Femur (tissue), 1 donor: ENCODE measurements at places on chromosomes 4 and X.
A peak's percentile ranks its signal among the peaks of the same experiment; 100 is the strongest.

DNA sequence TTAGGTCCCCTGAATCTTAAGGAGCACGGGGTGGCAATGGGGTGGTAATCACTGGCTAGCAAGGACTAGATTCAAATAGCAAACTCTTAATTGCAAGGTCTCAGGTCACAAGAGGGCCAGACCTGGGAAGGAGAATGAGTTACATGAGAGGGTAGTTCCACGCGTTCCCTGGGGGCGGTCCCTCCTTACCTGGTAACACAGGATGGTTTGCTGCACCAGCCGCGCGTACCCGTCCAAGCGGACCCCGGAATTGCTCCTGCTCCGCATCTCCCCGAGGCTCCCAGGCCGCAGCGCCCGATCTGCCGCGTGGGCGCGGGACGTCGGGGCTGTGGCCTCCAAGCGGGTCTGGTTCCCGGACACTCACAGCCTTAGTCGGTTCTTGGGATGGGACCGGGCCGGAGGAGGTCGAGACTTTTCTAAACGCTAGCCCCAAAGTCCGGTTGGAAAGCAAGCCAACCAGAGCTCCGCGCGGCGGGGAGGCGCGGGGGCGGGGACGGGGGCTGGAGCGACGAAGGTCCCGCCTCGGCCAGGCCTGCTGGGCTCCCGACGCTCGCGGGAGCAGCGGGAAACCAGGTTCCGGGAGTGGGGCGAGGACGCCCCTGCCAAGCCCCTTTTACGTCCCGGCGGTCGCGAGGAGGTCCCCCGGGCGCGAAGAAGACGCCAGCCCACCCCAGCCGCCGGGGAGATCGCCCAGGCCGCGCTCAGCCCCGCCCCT, at the start of gene PHKA2:
PHKA2 (minus strand) TSS at position 449 of the 715 bp plus-strand sequence; CDS start at position 267, 182 bp downstream.
- DNase-seq, result no peak

DNA sequence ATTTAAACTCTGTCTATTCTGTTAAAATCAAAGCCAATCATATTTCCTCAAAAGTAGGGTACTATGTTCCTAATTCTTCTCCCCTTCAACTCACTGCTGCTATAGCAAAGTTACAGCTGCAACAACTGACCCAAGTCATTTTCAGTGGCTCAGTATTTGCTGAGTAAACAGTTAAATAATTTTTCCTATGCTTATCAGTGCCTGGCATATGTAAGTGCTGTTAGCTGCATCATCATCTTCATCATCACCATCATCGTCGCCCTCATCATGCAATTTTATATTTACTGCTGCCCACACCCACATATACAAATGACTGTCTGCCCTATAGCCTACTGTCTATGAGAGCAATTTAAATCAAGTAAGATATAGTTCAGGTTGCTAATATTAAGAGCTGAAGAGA, 21.9 kb downstream of the COQ2 start:
- DNase-seq, result no peak

DNA sequence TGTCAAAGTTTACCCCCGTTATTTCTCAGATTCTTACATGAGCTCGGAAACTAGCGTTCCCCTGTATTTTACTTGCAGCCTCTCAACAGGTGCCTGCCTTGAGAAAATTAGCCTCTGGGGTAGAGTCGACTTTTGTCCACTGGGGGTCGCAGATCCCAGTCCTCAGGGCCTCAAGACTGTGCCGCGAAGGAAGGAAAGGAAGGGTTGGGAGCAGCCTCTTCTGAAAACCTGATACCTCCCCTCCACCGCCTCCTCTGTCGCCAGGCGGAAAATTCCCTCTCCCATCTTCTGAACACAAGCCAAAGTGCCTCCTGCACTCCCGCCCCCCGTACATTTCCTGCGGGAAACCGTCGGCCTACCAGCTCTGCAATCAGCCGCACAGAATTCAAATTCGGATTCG, 44.4 kb upstream of the TMSB15B start:
- DNase-seq, result peak; percentile 64

DNA sequence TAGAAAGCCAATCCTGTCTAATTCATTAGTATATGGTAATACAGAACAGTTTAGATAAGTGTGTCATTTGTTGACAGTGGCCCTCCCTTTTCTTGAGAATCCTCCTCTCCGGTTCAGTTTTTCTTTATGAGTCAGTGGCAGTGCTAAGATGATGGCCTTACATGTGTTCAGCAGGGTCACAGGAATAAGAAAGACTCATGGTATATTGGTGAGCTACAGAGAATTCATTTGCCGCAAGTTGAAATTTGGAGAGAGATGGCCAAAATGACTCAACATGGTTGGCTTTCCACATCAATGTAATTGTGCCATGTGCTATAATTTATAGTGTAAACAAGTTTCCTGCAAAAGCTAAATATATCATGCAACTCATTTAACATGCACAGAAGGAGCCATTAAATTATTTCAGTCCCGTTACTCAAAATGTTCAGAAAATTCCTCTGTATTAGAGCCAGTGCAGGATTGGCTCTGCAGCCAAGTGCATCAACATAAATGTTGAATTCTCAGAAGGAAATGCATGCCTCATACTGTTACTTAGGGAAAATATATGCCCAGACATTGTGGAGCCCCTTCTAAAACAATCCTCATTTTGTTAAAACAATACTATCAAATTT, 374.3 kb downstream of the AFF2 start:
- no peak for DNase-seq

- no peak for DNase-seq
Observed at GRCh38 chr4:138673053-138673452, 342.5 kb upstream of the NOCT start.

DNA sequence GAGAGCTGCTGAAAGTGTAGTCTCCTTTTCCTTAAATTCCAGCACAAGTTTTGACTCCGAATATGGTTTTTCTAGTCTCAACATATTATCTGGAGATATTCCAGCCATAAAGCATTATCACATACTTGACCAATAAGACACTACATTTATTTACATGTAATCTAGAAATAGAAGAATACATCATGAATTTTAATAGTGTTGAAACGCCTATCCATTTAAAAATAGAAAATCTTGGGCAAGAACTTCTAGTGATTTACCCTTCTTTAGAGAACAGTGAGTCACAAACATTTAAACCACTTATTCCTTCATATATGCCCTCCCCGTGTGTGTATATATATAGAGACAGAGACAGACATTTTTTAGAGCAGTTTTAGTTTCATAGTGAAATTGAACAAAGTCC, 161.5 kb downstream of the SOWAHB start:
- DNase-seq, result no peak

GRCh38 chr4:126395664-126396063, 1080.9 kb downstream of the FAT4 start:
- no peak for DNase-seq

- DNase-seq, result no peak
Observed at GRCh38 chrX:37686996-37687395, 1.4 kb downstream of the XK start.

GRCh38 chrX:119734897-119735339, 23.5 kb upstream of the SOWAHD start:
- peak; percentile 53 for DNase-seq

GRCh38 chr4:42359711-42360110, 37.6 kb upstream of the SHISA3 start:
- DNase-seq, result no peak

DNA sequence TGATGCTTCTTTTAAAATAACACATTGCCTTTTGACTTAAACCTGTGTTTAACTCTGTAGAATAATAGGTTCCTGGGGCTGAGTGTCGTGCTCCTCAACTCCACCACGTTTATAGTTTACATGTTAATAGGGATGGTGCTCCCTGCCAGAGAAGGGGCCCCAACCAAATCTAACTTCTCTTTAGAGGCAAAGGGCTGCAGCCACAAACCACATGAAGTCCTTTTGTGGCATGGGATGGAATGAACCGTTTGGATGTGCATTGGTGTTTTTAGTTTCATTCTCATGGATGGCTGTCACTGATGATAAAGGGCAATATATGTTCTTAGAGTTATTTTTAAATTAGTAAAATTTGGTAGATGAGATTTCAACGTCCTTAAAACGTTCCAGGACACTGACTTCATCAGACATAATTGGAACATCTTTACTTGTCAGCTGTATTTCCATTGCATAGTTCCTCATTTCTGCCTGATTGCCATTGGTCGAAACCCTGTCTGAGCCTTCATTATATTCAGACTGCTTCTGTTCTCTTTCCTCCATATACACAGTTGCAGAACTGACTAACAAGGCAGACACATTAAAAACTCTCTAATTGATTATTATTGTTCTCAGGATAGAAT, 60.4 kb upstream of the HPF1 start:
- peak; percentile 42 for DNase-seq

- peak; percentile 52 for DNase-seq
Observed at GRCh38 chrX:40108162-40108958, 10.6 kb upstream of the BCOR start.

GRCh38 chr4:128350449-128351045, 62.9 kb upstream of the PGRMC2 start:
- no peak for DNase-seq

DNA sequence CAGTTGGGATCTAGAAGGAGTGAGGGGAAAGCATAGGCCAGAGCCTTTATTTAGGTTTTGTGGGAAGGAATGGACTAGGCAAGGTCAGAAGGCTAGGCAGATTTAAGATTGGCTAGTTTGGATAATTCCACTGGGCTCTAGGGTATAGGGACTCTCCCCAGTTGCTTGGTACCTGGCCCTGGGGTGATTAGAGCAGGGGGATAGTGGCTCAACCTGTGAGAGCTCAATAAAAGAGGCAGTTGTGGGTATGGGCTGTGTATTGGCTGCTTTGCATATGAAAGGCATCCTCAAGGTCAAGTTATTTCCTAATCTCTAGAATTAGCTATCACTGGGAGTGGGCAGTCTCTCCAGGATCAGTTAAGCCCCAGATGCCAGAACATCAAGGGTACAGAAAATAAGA, 61.3 kb downstream of the ZNF81 start:
- no peak for DNase-seq

GRCh38 chr4:162683659-162684370, 482.9 kb downstream of the NAF1 start:
- DNase-seq, result no peak

DNA sequence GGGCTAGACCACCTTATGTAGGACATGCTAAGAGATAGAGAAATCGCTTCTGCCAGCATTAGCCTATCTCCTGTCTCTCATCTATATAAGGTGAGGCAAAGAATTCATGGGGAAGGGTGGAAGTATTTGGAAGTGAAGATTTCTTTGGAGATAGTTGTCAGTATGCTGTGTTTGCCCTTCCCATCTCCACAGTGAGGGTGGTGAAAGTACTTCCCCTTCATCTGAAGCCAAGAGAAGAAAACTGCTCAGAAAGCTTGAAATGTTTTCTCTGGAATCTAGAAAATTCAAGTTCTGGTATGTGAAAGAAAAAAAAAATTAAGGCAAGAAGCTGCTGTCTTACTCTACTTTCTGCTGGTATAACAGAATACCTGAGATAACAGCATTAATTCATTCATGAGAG, 12.3 kb upstream of the ADH5 start:
- DNase-seq, result no peak

GRCh38 chr4:34516524-34516923, 1727.8 kb downstream of the ARAP2 start:
- no peak for DNase-seq

DNA sequence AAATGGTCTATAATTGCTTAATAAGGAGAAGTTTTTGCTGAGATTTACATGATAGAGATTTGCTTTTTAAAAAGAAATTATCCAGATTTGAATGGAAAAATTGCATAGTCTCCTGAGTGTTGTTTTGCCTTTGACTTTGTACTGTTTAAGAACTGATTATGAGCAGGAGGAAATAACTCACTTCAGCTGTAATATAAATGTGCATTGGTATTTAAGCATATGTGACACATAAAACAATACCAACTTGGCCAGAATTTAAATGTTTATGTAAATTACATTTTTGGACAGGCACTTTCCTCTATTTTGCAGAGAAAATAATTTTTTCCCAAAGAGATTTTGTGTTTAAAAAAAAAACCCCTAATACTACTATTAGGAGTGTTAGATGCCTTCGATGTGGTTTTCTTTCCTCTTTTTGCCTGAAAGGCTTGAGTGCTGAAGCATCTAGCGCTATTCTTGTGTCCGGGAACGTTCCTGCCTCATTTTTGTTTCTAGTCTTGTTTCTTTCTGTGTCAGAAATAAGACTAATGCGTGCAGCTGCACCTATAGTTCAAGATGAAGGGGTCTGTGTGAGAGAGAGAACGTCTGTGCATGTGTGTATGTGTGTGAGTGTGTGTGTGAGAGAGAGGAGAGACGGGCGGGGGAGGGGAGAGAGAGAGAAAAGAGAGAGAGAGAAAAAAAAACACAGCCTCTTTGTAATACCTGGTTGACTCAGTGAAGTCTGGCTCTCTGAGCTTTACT, 60.8 kb downstream of the TBL1X start:
- no peak for DNase-seq

DNA sequence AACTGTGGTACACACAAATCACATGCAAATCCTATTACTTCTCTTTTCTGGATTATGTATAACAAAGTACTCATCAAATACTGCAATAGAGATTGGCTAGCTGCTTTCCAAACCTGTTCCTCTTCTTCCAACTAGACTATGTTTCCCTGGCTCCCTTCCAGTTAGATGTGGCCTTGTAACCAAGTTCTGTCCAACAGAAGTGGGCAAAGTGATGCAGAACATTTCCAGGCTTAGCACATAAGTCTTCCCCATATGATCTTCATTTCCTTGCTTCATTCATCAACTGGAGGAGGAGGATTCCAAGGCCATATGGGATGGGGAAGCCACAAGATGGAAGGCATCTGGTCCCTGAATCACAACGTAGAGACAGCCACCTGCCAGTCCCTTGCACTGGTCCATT, 8.0 kb downstream of the SLC9A7 start:
- no peak for DNase-seq

DNA sequence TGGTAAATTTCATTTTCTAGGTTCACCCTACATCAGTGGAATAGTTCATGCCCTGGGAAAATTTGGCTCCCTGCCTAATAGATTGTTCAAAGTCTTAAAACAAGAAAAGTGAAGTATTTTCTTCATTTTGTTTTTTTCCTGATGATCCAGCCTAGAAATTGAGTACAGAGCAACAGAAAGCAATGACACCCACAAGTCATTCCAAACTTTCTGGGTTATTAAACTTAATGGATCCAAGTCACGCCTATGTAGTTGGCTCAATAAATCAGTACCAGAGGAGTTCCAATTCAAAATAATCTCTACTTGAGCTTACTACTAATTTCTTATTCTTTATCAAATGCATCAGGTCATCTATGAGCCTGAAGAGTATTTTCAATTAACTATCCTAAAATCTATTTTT, 937.6 kb upstream of the SLIT2 start:
- no peak for DNase-seq

GRCh38 chrX:13903405-13903804, 86.5 kb upstream of the GPM6B start:
- no peak for DNase-seq
